NCI-H748 treated with DMSO at 0.1 percent for 48 hours (cell line): ENCODE measurements at places on chromosomes 7 and 10.
A peak's percentile ranks its signal among the peaks of the same experiment; 100 is the strongest.

- no peak for DNase-seq
Observed at GRCh38 chr7:100602889-100603725, 944 bp downstream of the PCOLCE start.

- no peak for DNase-seq
Observed at GRCh38 chr7:34718867-34719266, 60.8 kb downstream of the NPSR1 start.

DNA sequence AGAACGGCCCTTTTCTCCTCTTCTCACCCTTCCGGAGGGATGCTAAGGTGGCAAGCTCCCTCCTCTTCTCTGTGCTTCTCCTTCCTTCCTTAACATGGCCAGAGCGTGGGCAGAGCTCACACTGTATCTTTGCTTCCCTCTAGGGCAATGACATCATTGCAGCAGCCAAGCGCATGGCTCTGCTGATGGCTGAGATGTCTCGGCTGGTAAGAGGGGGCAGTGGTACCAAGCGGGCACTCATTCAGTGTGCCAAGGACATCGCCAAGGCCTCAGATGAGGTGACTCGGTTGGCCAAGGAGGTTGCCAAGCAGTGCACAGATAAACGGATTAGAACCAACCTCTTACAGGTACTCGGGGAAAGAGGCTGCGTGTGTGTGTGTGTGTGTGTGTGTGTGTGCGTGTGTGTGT is 36.6 kb downstream of the AP3M1 start:
- no peak for DNase-seq

GRCh38 chr7:69419934-69420333 is 178.3 kb upstream of the AUTS2 start:
- DNase-seq = no peak

- no peak for DNase-seq
Observed at GRCh38 chr7:107660381-107661080, at the start of gene SLC26A4. SLC26A4 (plus strand) TSS chr7:107660828; CDS start chr7:107661642, 814 bp downstream.

GRCh38 chr10:5498791-5499492 is 428 bp downstream of the CALML5 start:
- DNase-seq = no peak

GRCh38 chr10:7610651-7611389 is 55.9 kb downstream of the ITIH5 start:
- no peak for DNase-seq

DNA sequence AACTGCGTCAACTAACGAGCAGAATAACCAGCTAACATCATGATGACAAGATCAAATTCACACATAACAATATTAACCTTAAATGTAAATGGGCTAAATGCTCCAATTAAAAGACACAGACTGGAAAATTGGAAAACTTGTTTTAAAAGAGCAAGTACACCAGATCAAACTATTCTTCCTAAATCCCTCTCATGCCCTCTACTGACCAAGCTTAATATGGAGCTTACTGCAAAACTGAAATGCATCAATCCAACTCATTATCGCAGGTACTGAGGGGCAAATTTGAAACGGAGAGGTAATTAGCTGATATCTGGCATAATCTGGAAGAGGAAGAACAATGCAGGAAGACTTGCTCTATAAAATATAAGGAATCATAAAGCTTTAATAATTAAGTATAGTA is 1223.8 kb downstream of the NXPH1 start:
- DNase-seq = no peak

GRCh38 chr7:5831196-5831595 is 49.4 kb upstream of the OCM start:
- no peak for DNase-seq

- DNase-seq = no peak
Observed at GRCh38 chr7:139168479-139168878, 59.0 kb upstream of the ZC3HAV1 start.

DNA sequence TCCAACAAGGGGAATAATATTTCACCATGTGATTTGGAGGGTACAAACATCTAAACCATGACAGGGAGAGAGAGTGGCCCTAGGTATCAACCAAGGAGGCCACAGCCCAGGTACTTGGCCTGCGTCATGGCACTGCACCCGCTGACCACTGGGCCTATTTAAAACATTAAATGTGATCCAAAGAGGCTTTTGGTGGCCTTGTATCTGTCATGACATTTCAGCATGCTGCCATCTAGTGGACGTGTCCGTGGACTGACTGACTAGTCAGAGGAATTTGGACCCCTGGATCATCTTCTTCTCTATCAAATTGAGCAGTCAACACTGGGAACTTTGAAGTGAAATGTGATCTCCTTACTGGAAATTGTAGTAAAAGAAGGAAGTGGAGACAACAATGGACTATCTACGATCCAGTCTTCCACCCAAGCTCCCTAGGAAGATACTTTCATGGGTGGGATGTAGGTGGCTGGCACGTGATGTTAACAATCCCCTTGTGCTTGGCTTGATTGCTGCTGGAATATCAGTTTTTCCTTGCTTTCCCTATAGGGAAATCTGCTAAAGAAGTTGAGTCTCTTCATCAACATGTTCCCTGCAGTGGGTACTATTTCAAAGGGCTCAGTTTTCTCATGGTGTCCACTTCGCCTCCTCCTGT is 24.6 kb upstream of the ITGA8 start:
- DNase-seq = no peak

GRCh38 chr7:6407434-6407833 is 40.3 kb downstream of the DAGLB start:
- DNase-seq = no peak

- peak; percentile 25 for DNase-seq
Observed at GRCh38 chr10:118850418-118851061, 95.8 kb upstream of the CACUL1 start.

- DNase-seq = no peak
Observed at GRCh38 chr10:88850712-88851111, 932 bp downstream of the ANKRD22 start.

DNA sequence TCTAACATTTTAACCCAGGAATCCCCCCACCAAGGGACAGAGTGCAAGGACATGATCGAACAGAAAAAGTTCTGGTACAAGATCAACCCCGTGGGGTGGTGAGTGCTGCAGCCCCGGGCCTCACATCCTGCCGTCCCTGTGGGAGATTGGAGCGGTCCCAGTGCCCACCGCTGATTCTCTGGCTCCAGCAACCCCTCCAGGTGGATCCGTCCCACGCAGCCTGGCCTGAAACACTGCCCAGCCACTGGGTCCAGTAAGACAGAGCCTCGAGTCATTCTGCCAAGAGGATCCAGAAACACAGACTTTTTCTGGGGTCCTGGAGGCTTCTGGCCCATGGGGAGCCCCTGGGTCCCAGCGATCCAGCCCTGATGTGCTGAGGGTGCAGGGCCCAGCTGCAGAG is 29.5 kb downstream of the GRIFIN start:
- DNase-seq = no peak

- DNase-seq = no peak
Observed at GRCh38 chr10:391305-391704, 256.1 kb downstream of the ZMYND11 start.

GRCh38 chr10:27245836-27246235 is 5.2 kb upstream of the ACBD5 start:
- no peak for DNase-seq

GRCh38 chr7:135109976-135110375 is 37.9 kb upstream of the TMEM140 start:
- DNase-seq = no peak

GRCh38 chr7:66114743-66115649 is at the start of gene CRCP:
CRCP (plus strand) TSS chr7:66114847; CDS start chr7:66114963, 116 bp downstream.
- DNase-seq = peak; percentile 39

GRCh38 chr7:9200626-9201025 is 767.2 kb downstream of the NXPH1 start:
- peak; percentile 50 for DNase-seq

DNA sequence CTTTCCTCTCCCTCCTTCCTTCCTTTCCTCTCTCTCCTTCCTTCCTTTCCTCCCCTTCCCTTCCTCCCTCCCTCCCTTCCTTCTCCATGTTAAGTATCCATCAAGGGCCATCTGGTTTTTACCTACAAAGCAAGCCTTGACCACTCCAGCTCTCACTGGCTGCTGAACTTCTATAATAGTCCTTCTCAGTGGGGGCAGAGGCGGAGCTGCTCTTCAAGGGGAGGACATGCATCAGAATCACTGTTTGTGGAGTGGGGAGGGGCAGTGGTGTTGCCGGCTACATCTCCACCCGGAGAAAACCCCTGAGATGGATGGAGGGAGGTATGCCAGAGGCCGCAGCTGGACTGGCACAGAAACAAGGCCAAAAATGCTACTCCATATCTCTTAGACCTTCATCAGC is 25.9 kb downstream of the LAMB1 start:
- DNase-seq = no peak

DNA sequence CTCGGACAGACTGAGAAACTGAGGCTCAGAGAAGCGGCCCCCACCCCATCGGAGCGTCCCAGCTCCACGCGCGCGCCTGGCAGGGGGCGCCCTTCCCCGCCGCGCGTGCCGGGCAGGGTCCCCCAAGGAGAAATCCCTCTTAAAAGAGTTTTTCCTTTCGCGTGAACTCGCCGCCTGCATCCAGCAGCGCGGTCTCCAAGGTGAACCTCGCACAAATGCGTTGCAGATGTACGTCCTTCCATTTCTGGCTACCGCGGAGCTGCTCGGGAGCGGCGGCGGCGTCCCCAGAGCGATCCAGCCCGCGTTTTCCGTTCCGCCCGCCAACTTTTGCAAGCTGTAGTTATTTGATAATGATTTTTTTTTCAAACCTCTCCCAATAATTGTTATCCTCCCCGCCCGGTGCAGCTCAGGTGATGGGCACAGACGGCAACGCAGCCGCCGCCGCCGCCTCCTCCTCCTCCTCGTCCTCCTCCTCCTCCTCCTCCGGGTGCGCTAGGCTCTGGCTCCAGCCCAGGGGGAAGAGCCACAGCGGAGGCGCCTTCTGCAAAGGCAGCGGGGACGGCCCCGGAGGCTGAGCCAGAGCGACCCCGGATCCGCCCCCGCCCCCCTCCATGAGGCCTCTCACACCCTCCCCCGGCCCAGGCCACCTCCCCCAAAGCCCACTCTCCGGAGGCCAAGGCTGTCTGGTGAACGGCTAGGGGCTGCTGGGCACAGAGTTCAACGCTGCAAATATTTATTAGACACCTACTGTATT is 74.0 kb upstream of the CUX1 start:
- DNase-seq = peak; percentile 21

GRCh38 chr7:132861424-132861823 is 220.5 kb downstream of the CHCHD3 start:
- no peak for DNase-seq
